H1 (cell line): ENCODE measurements at places on chromosomes 7 and 10.

GRCh38 chr10:51619365-51619764 is 80.0 kb downstream of the CSTF2T start:
- DNase-seq = no peak

- DNase-seq = no peak
Measured at GRCh38 chr10:104842704-104843103, 201.6 kb downstream of the SORCS3 start.

DNA sequence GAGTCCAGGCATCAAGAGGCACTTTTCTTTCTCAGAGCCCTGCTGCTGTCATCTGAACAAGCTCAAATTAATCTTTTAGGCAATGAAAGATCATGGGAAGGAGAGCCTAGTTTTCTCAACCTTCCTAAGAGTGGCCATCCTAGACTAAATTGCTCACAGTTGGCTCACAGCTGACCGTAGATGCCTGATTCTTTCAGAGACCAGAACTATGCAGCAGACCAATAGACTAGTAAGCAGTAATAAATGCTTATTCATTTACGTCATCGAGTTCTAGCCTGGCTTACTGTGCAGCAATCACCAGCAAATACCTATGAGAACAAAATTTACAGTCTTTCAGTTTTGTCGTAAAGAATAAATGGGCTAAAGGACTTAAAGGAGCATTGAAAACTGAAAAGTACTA is 602.9 kb upstream of the GHITM start:
- no peak for DNase-seq

GRCh38 chr7:111784296-111784695 is 222.0 kb upstream of the IMMP2L start:
- DNase-seq = no peak

GRCh38 chr10:94320285-94320914 is 42.3 kb downstream of the NOC3L start:
- DNase-seq = peak; percentile 83

DNA sequence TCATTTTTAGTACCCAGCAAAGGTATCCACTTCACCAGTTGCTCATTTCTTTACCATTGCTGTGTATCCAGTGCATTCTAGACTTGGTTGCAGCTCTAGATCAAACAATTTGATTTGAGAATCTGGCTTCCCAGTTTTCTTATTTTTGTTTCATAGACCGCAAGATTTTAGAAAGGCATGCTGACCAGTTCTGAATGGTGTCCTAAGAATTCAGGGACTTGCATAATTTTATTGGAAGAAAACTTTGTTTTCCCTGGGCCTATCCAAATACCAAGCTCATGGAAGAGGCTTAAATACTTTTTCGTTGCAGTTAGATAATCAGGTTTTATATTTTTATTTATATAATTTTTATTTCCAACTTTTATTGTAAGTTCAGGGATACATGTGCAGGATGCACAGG is 58.3 kb downstream of the BICC1 start:
- no peak for DNase-seq

GRCh38 chr10:123521076-123521475 is 145.1 kb upstream of the GPR26 start:
- no peak for DNase-seq

GRCh38 chr7:46524350-46524749 is 603.3 kb upstream of the IGFBP3 start:
- DNase-seq = no peak

DNA sequence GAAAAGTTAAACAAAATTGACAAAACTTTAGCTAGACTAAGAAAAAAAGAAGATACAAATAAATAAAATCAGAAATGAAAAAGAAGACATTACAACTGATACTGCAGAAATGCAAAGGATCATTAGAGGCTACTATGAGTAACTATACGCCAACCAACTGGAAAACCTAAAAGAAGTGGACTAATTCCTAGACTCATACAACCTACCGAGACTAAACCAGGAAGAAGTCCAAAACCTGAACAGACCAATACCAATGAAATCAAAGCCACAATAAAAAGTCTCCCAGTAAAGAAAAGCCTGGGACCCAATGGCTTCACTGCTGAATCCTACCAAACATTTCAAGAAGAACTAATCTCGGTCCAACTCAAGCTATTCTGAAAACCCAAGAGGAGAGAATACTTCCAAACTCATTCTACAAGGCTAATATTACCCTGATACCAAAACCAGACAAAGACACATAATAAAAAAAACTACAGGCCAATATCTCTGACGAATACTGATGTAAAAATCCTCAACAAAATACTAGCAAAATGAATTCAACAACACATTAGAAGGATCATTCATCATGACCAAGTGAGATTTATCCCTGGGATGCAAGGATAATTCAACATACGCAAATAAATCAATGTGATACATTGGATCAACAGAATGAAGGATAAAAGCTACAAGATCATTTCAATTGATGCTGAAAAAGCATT is 20.3 kb downstream of the ELAPOR2 start:
- DNase-seq = no peak

- no peak for DNase-seq
Measured at GRCh38 chr10:29751240-29751639, 116.5 kb upstream of the SVIL start.

GRCh38 chr10:17147884-17148489 is 18.4 kb upstream of the CUBN start:
- no peak for DNase-seq

DNA sequence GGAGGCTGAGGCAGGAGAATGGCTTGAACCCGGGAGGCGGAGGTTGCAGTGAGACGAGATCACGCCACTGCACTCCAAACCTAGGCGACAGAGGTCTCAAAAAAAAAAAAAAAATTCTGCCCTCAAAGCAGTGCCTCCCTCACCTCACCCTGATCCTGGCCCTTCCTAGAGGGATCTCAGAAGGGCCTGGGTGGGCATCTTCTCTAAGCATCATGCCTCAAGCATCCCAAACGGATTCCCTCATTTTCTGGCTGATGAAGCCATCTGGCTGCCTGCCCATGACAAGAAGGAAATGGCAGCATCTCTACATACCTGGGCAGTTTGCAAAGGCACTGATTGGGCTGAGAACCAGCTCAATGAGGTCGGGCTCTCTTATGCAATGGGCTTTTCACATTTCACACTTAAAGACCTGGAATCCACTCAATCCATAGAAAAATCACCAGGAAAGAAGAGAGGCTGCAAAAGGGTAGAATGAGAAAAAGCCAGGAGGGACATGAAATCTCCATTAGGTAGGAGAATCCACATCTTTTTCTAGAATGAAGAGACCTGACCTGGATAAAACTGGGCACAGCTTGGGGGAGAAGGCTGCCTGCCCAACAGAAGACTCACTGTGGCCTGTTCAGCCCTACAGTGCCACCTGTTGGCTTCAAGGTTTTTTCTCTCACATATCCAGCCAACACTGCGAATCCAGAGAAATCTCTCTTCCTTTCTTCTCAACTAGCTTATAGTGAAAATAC is 48.1 kb downstream of the PDLIM1 start:
- no peak for DNase-seq

GRCh38 chr7:71323726-71324125 is 191.8 kb downstream of the GALNT17 start:
- DNase-seq = no peak

DNA sequence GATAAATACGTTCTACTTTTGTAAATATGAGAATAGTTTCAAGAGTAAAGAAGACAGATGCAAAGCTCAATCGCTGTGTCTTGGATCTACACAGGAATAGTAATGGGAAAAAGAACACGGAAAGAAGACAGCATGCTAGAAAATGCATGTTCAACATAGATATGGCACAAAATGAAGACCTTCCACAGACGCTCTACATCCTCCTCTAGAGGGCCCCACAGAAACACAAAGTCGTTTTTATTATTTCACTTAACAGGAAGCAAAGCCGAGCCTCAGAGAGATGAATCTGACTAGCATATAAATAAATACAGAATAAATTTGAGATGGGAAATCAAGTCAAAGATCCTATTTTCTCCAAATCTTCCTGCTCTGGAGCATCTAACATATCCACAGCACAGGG is 292.6 kb downstream of the PARD3 start:
- no peak for DNase-seq

GRCh38 chr7:28904578-28905048 is 53.5 kb downstream of the TRIL start:
- no peak for DNase-seq

- DNase-seq = no peak
Measured at GRCh38 chr10:8990280-8990987, 935.9 kb downstream of the GATA3 start.

DNA sequence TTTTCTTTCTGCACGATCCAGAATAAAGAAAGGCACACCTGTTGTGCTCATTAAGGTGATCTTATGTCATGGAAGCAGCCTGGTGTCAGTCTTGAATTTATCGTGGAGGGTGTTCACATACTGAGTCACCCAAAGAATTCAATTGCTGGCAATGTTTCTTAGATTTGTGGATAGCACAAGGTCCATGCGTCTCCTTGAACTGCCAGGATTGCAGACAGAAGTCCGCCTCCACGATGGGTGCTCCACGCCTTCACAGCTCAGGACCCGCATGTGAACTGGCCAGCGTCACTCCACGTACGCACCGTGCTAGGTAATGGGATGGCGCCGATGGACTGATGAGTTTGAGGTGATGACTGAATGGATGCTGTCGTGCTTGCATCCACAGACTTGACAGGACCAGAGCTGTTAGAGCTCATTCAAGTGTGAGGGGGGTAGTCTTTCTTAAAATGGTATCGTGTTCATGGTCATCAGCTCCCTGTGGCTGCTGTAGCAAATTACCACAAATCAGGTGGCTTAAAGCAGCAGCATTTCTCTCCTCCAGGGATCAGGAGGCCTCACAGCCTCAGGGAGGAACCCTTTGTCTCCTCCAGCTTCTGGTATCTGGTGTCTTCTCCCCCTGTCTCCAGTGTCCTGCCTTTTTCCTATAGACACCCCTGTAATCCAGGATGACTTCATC is 65.4 kb upstream of the DNAJB6 start:
- DNase-seq = no peak

DNA sequence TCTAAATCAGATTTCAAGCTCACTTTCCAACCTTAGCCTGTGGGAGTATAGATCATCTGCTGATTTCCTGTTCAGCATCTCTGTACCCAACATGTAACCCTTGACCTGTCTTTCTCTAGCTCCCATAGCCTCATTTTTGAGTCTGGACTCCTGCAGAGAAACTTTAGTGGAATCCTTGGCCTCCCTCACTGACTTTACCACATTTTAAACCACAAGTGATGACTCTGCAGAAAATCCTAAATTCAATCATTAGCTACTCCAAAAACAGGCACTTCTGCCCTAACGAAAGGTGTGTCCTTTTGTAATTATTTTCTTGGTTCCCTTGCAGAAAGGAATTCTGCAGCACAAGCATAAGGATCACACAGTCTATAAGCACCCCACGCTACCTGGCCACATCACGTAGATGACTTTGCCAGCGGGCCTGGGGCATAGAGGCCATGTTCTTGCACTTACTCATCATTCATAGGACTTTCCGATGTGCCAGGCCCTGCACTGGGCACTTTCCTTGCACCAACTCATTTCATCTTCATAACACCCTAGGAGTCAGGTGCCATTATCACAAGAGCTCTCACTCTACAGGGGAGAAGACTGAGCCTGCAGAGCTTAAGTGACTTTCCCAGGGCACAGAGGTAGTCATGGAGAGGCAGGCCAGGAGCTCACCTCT is 57.2 kb upstream of the OPALIN start:
- DNase-seq = peak; percentile 26

DNA sequence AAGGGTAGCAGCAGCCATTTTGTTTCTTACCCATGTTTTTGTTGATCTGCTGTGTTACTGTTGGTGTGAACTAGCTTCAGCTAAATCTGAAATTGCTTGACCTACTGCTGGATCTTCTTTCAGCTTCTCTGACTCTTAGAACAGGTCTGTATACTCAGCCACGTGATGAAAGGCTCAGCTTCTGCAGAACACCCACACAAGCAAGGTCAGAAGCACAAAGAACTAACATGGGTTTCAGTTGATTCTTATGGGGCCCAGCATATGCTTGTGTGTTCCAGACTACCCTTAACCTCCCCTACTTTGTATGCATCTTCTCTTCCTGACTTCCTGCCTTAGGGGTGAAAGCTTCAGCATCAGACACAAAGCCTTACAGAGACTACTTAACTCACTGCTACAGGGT is 186.8 kb downstream of the HGF start:
- no peak for DNase-seq

DNA sequence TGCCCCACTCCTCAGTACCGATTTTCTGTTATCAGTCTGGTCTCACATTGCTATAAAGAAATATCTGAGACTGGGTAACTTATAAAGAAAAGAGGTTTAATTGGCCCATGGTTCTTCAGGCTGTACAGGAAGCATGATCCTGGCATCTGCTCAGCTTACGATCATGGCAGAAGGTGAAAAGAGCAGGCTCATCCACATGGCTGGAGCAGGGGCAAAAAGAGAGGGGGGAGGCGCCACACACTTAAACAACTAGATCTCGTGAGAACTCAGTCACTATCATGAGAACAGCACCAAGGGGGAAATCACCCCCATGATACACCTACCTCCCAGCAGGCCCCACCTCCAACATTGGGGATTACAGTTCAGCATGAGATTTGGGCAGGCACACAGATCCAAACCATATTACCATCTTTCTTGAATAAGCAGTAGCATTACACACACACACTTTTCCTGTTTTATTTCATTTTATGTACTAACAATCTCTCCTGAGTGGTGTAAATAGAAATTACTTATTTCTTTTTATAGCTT is 53.3 kb downstream of the TRIM24 start:
- DNase-seq = no peak

GRCh38 chr10:13685885-13686284 is 99.1 kb downstream of the PRPF18 start:
- no peak for DNase-seq

DNA sequence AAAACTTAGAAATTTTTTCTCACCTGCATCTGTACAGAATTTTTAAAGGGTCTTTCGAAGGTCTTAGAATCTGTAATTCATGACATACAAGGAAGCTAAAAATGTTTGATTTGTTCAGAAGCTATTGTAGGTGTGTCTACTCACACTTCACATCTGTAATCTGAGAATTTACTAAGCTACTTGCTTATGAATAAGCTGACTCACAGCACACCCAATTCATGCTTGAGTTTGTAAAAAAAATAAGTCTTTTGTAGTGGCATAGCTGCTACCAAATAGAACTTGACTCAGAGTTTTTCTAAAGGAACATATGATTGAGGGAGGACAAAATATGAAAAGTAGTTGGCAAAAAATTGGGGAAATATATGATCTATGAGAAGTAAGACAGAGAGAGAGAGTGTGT is 12.7 kb upstream of the AGR2 start:
- DNase-seq = no peak

- no peak for DNase-seq
Measured at GRCh38 chr10:69088471-69088769, 517 bp downstream of the SRGN start.

GRCh38 chr7:144403102-144403501 is 391 bp downstream of the NOBOX start:
- no peak for DNase-seq
